Frontal cortex (tissue), 4 donors: ENCODE measurements at places on chromosomes 1 and 21.

- no peak for DNase-seq
Observed at GRCh38 chr1:53669621-53670191, 69.3 kb downstream of the GLIS1 start.

- DNase-seq = no peak
Observed at GRCh38 chr1:10620776-10621175, 146.0 kb downstream of the PEX14 start.

- no peak for DNase-seq
Observed at GRCh38 chr1:168127503-168127902, 9.2 kb downstream of the GPR161 start.

DNA sequence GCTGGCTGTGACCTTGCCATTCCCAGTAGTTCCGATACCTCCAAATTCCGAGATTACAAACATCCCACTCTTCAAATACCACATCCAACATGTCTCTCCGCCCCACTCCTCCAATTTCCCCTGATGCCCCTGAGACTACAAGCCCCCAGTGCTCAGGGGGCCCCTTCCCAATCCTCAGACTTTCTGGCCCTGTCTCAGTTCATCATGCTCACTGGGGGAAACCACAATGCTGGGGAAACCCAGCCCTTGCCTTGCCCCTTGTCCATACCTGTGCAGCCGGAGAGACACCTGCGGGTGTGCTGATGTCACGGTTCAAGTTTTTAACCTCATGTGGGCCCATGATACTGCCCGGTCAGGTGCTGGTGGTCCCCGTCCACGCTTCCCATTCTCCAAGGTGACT lies 226.6 kb downstream of the CAMTA1 start:
- no peak for DNase-seq

GRCh38 chr1:1157914-1158710 lies 15.6 kb upstream of the TTLL10 start:
- DNase-seq = peak; percentile 91

GRCh38 chr1:95146637-95147036 lies 29.5 kb downstream of the TLCD4 start:
- no peak for DNase-seq

DNA sequence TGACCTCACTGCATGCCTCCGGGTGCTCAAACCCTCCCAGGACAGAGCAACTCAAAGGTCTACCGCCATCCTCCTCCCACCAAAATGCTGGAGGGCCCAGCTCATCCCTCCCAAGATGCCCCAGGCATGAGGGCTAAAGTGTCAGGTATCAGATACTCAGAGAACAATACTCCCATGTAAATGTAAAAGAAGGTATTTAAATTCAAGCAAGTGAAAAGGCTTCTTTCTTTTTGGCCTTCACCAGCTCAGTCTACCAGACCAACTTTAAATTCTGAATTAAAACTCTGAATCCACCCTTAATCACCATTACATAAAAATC lies 3.0 kb downstream of the PARP1 start:
- no peak for DNase-seq

DNA sequence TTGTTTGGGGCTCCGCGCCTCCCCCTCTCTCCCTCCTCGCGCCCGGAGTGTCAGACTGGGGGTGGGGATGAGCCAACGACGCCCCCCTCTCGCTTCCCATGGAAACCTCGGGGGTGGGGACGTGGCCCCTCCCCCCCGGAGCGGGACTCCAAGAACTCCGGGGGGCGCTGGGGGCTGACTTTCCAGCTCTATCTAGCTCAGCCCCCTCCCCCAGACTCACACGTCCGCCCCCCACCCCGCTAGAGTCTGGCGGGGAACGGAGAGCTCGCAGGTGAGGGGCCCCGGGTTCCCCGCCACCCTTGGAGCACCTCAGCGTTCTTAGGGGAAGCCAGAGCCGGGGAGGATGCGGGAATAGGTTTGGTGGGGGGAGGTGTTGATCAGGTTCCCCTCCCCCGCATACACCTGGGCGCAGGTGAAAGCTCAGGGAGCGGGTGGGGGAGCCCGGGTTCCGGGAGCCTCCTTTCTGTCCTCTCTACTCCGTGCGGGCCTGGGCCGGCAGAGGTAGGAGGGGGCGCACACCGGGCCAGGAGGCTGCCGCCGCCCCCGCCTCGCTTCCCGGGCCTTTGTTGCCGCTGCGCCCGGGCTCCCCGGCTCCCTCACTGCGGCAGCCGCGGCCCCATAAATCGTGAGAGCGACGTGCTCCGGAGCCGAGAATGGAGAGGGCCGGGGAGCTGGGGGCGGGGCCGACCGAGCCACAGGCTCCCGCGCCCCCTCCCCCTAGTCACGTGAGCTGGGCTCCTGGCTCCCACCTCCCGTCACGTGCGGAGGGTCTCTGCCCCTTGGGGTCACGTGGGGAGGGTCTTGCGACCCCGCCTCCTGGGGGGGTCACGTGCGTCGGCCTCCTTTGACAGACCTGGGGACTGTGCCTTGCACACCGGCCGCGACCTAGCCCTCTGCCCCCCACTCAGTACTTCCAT lies 1.9 kb downstream of the EFNA3 start:
- DNase-seq = no peak

DNA sequence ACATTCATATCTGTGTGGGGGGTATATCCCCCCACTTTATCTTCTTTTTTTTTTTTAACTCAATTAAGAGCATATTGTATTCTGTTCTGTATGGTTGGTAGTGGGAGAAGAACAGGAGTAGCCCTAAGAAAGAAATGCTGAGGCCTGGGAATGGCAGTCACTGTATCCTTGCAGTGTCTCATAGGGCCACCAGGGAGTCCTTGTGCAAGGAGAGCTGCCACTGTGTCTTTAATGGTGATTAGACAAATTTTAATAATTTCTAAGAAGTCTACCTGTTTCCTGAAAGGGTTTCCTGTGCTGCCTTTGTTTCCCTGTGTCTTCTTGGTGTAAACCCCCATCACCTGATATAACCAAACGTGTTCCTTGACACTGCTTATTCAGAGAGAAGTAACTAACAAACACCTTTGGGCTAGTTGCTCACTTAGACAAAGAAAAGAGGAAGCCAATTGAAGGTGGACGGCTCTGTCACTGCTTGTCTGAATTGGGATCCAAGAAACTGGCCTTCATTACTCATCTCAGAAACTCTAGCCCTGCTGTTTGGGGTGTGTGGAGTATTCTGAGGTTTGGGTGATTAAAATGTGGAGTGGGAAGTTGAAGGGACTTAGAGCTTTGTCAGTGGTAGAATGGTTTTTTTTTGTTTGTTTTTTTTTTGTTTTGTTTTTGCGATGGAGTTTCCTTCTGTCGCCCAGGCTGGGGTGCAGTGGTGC lies 15.2 kb downstream of the GIPC2 start:
- no peak for DNase-seq

GRCh38 chr1:205262731-205263171 lies 35.0 kb downstream of the TMCC2 start:
- no peak for DNase-seq

DNA sequence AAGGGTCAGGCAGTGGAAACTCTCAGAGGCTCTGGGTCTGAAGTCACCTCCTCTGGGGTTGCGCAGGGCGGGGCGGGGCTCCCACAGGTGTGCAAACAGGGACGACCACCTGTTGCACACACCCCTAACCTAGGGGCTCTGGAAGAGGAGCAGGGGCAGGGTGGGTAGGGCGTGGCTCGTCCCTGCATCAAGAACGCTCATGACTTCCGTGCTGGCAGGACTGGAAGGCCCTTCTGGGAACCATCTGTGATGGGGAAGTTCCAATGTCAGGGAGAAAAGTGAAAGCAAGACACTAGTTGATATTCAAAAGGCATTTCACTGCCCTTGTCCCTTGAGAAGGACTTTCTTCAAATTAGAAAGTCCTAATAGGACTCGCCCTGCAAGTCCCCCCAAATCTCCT lies 22.1 kb upstream of the CLSTN1 start:
- no peak for DNase-seq

- peak; percentile 44 for DNase-seq
Observed at GRCh38 chr1:31788825-31789256, 24.7 kb upstream of the ADGRB2 start.

DNA sequence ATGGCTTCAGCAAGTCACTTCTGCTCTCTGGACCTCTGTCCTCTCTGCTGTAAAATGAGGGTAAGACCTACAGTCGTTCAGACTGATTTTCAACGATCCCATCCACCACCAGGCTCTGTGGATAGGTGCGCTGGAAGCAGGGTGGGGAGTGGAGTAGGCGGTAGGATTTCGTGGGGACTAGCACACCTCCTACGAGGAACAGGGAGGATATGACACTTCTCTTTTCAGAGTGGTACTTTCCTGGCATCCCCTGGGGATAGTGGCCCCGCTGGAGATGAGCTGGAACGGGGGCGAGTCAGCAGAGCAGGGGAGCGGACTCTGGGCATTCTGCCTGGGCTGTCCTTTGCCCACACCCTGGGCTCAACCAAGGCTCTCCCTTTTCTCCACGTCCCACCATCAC lies 17.7 kb downstream of the ETNK2 start:
- no peak for DNase-seq

- DNase-seq = peak; percentile 43
Observed at GRCh38 chr21:31873696-31874599, 1.1 kb downstream of the HUNK start.

- no peak for DNase-seq
Observed at GRCh38 chr1:5896706-5897660, 95.2 kb downstream of the NPHP4 start.

DNA sequence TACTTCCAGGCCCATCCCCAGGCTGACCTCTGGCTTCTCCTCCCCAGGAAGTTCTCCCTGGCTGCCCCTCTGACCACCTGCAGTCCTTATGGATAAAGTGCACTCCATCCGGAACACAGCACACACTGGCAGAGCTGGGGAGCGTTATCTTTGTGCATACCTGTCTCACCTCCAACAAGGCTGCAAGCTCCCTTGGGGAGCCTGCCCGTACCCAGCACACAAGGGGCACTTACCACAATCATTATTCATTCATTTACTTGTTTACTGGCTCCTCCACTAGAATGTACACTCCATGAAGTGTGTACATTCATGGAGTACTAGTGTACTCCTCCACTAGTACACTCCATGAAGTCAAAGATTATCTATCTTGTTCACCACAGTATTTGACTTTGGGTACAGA lies 30.3 kb downstream of the GLIS1 start:
- no peak for DNase-seq

GRCh38 chr1:159040206-159040605 lies 30.5 kb downstream of the IFI16 start:
- no peak for DNase-seq

DNA sequence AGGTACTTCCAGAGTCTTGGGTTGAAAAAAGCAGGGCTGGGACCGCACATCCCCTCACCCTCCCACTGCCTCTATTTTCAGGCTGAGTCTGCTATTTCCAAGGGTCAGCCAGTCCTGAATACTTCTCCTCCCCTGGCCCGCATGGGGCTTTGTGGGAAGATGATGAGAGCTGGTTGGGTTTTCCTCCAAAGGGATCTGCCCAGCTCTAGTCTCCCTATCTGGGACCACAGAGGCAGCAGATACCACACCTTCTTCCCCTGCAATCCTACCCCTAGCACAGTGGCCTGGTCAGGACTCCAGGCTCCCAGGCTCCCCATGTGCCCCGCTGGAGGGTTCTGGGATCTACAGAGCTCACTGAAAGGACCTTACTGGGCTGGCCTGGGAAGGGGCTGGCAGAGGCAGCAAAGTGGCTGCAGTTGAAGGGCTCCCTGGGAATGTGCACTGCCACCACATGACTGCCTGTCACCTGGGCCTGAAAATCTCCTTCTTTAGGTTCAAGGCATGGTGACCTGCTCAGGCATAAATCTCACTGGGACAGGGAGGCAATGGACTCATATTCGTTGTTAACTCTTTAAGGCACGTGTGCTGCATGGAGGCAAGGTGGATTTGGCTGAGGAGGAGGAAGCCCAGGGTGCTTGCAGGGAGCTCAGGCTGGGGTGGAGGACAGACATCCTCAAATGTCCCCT lies 13.1 kb downstream of the CACNA1S start:
- DNase-seq = no peak

DNA sequence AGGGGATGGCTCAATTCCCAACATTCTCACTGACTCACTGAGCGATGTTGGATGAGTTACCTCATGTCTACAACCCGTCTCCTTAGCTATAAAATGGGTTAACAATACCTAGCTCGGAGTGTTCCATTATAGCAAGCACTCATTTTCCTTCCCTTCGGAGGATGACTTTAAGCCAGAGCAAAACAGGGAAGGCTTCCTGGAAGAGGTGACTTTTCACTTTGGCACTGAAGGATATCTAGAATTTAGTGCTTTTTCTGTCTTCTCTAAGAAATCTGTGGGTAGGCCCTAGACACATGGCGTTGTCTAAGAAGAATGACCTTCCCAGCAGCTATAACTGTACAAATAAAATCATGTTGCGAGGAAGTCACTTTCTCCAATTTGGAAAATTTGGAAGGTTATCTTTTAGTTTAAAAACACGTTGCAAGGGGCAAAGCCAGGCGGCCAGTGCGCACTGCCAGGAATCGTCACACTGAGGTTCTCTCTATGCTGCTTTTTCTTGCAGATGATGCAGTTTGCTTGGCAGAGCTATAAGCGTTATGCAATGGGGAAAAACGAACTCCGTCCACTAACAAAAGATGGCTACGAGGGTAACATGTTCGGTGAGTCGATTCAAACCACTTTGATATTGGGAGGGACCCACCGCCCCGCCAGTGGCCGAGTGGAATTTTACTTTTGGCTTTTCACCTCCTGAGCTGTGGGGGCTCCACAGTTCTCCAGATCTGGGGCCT lies 69.5 kb downstream of the MAN1C1 start:
- no peak for DNase-seq

DNA sequence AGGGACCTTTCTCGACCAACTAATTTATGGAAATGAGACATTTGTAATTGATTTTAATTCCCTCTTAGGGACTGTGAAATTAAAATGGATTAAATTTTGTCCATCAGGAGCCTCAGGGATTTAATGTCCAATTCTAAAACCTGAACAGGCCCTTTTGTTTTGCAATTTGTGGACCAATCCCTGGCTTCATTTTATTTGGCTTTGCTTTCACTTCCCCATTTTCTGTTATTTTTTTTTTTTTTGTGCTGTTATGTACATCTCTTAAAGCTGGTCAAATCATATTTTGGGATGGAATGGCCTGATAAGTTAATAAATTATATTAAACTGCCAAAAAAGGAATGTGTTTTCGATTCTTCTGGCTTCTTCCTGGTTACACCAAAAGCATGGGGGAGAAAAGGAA lies 28.9 kb downstream of the ZSCAN20 start:
- no peak for DNase-seq

DNA sequence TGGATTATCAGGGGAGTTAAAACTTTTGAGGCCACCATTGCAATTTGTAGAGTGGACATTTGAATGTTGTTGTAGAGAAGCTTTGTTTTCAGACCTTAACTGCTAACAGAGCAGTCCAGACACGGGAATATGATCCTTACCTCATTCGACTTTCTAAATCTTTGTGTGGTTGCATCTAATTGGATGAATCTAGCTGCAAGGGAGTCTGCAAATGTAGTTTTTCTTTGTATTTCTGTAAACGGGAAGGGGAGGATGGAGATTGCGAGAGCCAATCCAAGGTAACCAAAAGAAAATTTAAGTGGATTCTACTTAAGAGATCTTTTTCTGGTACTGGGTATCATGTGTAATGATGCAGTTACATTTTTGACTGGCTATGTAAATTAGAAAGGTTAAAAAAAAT lies 110.2 kb downstream of the FMN2 start:
- no peak for DNase-seq

- DNase-seq = no peak
Observed at GRCh38 chr21:27636656-27637055, 669.8 kb upstream of the ADAMTS5 start.
